ENCODE measurements at places on chromosomes 11 and 22.

GRCh38 chr11:75184757-75185425 is 34.0 kb downstream of the SLCO2B1 start:
- no peak for DNase-seq

GRCh38 chr11:123460012-123460700 is 30.1 kb downstream of the GRAMD1B start:
- DNase-seq = no peak

- DNase-seq = no peak
Measured at GRCh38 chr11:9143721-9144120, 52.3 kb upstream of the SCUBE2 start.

DNA sequence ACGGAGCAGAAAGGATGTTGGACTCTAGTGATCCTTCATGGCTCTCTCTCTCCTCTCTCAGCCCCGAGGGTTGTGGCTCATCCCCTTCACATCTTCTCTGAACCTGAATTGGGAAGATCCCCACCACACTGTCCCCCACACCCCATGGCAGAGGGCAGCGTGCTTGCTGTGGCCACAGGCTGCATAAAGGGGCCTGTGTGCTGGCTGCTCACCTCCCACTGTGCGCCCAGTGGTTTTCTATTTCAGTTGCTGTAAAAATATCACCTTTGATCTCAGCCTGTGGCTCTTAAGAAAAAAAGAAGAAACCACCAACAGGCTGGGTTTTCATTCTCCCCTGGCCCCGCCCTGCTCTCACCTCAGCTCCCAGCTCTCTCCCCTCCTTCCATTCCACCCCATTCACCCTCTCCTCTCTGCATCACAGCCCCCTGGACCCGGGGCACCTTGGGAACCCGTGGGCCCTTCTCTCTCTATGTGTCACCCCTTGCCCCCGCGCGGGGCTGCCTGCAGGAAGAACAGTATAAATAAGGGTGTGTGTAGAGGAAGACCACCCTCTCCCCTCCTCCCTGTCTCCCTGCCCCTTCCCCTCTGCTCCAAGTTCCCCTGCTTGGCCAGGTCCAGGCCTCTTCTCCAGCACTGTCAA is 25.8 kb upstream of the WNT11 start:
- peak; percentile 64 for DNase-seq

DNA sequence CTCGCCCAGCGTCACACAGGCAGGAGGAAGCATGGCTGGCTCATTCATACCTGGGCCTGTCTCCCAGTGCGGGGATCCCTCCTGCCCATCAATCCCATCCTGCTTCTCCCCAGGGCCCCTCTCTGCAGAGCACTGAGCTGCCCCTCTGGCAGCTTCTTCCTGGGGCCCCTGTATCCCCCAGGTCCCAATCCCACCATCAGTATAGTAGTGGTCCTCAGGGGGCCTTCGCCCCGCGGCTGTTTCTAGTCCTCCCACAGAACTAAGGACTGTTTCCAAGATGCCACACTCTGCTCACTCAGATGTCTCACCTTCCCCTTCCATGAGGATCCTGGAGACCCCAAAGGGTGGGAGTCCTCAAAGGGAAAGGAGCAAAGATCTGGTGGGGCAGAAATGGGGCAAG is 97.6 kb downstream of the PDE2A start:
- no peak for DNase-seq

DNA sequence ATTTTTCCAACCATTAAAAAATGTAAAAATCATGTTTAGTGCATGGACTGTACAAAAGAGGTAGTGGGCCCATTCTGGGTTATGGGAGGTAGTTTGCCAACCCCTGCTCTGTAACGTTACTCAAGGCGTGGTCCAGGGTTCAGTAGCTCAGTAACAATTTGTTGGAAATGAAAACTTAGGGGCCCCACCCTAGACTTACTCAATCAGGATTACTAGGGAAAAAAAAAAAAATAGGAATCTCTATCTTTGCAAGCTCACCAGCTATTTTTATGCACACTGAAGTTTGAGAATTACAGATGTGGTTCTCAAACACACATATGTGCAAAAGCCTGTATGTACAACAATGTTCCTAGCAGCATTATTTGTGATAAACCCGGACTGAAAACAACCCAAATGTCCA is 17.3 kb upstream of the LMO2 start:
- DNase-seq = no peak

- DNase-seq = no peak
Measured at GRCh38 chr11:35842958-35843357, 100.9 kb upstream of the LDLRAD3 start.

DNA sequence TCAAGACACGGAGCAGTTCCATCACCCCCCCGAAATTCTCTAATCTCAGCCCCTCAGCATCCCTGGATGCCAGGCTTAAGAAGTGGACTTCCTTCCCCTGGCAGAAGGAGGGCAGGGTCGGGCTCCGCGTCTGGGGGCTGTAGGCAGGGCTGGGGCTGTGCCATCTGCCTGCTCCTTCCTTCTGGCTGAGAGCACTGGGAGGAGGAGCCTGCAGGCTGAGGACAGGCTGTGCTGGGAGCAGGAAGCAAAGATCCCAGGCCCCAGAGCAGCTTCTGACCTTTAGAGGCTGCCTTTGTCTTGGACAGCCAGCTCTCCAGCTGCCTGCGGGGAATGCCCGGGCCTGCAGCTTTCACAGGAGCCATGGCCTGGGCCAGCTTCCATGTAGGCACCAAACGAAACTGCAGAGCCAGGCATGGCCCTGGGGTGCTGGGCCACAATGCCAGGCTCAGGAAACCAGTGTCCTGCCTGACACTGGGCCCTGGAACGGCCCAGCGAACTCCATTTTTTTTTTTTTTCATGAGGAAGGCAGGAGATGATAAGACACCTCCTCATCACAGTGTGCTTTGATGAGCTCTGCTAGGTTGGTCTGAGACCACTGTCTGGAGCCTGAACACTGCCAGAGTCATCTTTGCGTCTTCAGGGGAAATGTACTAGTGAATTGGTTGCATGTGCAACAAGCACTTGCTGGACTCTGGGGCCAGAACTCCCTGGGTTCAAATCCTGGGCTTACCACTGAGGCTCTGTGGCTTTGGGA is 67.9 kb downstream of the MCM5 start:
- no peak for DNase-seq

DNA sequence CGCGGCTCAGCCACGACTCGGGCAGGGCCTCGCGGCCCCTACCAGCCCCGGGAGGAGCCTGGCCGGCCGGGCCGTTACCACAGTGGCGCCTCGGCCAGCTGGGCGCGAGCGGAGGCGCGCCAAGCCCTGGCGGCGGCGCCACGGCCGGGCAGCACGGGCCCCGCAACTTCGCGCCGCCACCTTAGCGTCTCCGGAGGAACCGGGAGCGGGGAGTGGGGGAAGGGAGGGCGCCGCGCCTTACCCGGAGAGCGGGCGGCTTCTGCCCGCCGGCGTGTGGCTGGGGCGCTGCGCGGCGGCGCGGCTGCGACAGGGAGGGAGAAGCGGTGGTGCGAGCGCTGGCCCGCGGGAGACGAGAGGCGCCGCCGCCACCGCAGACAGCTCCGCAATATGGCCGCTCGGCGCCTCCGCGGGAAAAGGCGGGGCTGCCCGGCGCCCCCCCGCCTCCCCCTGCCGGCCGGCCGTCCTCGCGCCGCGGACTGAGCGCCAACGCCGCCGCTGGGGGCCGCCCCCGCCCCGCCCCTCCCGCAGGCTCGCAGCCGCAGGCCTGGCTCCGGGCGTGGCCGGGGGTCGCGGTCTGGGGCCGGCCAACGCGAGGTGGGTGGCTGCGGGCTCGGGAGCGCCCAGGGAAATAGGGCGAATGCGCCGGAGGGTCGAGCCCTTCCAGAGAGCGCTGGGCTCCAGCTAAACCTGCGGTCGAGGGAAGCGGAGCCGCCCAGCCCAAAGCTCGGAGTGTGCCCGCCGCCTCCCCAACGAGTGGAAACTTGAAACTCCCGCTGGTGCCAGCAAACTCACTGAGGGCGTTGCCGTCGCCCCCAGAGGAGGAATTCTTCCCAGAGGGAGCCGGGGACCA is at the start of gene RDX:
TSS of gene RDX (minus strand) at position 389 of the 850 bp plus-strand sequence. CDS start 16,922 bp downstream, outside the sequence.
- DNase-seq = peak; percentile 67

DNA sequence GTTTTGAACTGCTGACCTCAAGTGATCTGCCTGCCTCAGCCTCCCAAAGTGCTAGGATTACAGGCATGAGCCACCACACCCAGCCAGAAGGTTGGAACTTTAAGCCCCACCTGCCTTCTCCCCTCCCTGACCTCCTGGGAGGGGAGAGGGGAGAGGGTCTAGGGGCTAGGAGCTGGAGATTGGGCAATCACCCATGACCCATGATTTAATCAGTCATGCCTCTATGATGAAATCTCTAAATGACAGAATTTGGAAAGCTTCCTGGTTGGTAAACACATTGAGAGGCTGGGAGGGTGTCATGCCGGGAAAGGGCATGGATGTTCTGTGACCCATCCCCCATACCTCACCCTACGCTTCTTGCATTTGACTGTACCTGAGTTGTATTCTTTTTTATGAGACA is 17.1 kb upstream of the TFIP11 start:
- no peak for DNase-seq

- DNase-seq = no peak
Measured at GRCh38 chr11:28072321-28072720, 35.6 kb downstream of the KIF18A start.

DNA sequence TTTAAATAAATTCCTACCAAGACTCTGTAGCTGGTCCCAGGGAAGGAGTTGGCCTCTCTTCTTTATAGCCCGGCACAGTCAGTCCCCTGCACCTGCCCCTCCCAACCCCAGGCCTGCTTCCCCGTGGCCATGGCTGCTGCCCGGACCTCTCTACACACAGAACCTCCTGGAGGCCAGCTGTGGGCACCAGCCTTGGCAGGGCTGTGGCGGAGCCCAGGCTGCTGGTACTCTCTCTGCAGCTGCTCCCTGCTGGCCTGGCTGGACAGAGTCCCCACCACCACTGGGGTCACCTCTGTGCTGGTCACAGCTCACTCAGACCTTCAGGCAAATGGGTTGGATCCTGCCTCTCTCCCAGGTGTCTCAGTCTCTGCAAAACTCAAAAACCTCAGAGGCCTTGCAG is 69.3 kb downstream of the LRP5 start:
- no peak for DNase-seq

GRCh38 chr11:80103142-80103859 is 662.5 kb upstream of the TENM4 start:
- no peak for DNase-seq

- no peak for DNase-seq
Measured at GRCh38 chr11:88308576-88308975, 29.0 kb downstream of the CTSC start.

- DNase-seq = no peak
Measured at GRCh38 chr11:129265125-129265788, 73.1 kb upstream of the ARHGAP32 start.

DNA sequence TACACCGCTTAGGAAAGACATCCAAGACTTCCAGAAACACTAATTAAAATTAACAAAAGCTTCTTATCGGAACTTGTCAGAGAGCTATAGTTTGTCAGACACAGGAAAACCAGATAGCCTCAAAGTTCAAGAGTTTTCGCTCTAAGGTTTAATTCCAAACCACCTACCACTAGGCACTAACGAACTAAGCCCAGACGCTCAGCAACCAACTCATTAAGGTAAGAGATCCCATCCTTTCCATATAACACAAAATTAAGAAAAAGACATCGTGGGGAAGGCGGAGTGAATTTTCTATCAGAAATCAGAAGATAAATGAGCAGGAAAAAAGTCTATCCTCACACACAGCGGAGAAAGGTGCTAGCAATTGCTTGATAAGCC is 382 bp downstream of the IMMP1L start:
- DNase-seq = no peak

GRCh38 chr11:131302836-131303235 is 67.6 kb upstream of the NTM start:
- no peak for DNase-seq

DNA sequence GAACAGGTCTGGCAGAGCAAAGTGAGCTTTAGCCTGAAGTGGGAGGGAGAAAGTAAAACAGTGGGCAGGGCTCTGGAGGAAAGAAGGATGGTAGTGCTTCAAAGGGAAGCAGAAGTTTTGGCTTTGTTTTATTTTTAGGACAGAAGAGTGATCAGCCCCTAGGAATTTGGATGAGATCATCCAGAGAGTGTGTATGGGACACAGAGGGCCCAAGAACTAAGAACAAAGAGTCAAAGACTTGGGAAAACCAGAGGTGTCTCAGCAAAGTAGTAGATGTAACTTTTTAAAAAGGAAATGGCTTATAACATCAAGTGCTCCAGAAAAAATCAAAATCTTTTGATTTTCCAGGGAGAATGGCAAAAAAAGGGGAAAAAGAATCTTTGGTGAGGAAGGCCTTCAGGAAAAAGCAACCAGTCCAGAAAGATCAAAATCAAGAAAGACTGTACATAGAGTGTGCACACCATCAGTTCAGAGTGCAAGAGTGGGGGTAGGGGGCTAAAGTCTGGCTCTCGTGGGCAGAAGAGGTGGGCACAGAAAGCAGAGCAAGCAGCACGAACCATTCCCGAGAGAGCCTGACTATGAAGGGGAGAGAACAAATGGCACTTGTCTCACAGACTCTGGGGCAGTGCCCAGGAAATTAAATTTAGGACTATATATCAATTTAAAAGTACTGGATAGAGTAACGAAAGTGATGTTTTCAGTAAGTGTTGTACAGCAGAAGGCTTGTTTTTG is 30.0 kb downstream of the MAPK1 start:
- no peak for DNase-seq

DNA sequence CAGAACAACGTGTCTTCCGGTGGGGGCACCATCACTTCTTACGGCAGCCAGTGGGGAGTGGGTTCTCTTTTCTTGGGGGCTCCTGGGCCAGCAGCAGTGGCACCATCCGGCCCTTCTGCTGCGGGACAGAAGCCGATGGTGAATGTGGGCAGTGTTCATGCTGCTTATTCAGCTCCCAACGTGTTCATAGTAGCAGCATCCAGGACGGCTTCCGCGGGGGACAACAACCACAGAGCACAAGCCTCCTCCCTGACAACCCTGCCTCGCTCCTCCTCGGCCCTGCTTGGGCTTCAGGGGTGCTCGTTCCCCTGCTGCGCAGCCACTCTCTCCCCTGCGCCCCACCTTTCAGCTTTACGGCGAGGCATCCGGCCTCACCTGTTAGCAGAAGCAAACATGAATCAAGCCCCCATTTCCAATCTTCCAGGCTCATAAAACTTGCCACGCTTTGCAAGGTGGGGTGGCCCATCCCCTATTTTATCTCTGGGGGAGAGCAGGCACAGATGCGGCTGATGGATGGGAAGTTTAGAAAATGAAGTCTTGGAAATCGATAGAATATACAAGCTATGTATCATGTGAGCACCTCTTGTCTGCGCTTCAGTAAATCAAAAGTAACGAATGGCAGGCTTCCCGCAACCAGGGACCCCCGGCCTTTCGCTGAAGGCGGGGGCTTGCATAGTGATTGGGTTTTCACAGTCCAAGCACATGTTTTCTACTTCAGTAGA is 191.8 kb upstream of the NECTIN1 start:
- no peak for DNase-seq

Data from CD4-positive, alpha-beta T cell treated with Interleukin-12 subunit alpha and Interleukin-12 subunit beta, for 1 hour (primary cell).